Esophagus mucosa (tissue), 1 donor: ENCODE measurements at places on chromosomes 2 and 18. TPM values are rescaled to one million over a fixed set of nuclear protein-coding genes. Genes with fewer than 3 reads are reported as not detected.

PIK3C3 gene
- 23.1 TPM for total RNA-seq

DNA sequence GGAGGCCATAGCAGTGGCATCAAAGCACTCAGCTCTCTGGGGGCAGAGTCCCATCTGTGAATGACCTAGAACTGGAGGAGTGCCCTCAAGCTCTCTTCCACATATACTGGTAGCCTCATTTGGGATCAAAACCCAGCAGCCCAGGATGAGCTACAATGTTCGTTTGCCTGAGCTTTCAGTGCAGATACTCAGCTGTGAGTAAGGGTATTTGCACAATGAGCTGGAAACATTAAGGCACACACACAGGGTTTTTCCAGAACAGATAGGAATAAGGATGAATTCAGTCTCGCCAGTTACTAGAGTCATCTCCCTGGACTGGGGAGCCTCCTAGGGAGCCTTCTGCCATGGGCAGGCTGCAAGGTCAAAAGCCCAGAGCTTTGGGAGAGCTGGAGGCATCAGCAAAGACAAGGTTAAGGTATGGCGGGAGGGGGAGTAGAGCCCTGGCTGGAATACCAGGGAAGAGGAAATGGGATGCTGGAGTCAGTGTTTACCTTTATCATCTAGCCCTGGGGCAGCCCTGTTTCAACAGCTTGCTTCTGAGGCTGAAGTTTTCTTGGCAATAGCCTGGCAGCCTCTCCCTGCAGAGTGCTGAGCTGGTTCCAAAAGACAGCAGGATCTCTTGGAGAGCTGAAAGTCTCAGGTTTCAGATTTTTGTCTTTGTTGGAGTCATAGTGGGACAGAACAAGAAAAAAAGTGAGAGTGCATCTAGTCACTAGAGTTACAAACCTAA, 187.7 kb downstream of the LOXHD1 start:
- peak; percentile 26 for ATAC-seq

DNA sequence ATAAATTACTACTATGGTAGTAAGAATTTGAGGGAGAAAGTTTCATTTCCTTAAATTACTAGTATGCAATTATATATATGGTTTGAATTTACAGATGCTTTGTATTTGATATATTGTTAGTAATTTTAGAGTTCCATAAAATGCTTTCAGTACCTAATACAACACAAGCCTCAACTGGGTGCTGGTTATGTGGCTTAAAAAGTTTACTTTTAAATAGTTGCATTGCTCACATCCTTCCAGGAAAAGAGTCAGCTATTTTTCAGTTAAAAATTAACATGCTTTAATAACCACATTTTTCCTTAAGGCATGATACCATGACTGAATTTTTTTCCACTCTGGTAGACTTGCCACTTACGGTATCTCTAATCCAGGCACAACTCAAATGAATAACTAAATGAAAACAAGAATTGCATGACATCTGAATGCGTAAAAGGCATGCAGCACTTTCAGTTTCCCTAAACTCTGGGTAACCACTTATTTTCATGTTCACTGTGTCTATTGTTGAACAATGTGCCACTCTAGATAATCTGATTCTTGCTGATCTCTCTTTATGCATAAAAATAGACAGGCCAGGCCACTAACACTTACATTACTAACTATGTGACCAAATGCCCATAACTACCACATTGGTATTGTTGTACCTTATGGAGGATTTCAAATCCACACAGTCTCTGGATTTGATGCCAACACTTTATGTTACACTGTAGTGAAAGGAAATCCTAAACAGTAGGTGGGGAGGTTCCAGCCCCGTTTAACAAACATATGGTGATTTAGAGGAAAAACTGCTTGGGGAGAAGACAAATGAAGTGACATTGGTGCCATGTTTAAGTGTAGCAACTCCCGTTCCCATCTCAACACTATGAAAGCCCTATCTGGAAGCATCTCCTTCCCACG, 35.5 kb upstream of the SLC35F5 start:
- ATAC-seq: no peak

DNA sequence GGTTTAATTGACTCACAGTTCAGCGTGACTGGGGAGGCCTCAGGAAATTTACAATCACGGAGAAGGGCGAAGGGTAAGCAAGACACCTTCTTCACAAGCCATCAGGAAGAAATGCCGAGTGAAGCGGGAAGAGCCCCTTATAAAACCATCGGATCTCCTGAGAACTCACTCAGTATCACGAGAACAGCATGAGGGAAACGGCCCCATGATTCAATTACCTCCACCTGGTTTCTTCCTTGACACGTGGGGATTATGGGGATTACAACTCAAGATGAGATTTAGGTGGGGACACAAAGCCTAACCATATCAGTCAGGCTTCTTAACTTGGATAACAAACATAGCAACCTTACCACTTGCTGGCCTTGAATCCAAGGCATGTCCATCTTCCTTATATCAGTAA, 289.0 kb upstream of the STON1 start:
- no peak for ATAC-seq

DNA sequence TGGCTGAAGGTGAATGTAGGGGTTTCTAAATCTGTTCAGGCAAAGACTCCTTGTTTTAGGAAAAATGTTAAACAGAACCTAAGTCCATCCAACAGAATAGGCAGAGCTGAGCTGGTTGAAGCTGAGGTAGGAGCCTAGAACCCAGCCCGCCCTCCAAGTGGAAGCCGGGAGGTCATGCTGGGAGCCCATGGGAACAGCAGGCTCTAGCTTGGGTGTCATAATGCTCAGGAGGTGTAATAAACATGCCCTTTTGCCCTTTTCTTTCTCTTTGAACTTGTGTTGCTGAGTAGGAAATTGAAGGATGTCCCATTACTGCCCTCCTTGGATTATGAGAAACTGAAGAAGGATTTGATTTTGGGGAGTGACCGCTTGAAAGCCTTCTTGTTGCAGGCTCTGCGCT, 60.3 kb downstream of the ARMC9 start:
- ATAC-seq: no peak

CHST10 gene
- total RNA-seq: 0.88 TPM

DNA sequence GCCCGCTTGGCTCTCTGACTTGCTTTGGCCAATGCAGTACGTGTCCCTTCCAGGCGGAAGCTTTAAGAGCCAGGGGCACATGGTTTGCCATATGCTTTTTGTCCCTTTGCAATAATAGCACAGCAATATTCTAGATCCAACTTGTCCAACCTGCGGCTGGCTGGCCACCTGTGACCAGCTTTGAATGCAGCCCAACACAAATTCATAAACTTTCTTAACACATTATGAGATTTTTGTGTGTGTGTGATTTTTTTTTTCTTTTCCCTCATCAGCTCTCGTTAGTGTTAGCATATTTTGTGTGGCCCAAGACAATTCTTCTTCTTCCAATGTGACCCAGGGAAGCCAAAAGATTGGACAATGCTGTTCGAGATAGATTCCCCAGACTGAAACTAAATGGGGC, 119.3 kb upstream of the SIX3 start:
- no peak for ATAC-seq

SLC4A3 gene
- 3.0 TPM for total RNA-seq

DNA sequence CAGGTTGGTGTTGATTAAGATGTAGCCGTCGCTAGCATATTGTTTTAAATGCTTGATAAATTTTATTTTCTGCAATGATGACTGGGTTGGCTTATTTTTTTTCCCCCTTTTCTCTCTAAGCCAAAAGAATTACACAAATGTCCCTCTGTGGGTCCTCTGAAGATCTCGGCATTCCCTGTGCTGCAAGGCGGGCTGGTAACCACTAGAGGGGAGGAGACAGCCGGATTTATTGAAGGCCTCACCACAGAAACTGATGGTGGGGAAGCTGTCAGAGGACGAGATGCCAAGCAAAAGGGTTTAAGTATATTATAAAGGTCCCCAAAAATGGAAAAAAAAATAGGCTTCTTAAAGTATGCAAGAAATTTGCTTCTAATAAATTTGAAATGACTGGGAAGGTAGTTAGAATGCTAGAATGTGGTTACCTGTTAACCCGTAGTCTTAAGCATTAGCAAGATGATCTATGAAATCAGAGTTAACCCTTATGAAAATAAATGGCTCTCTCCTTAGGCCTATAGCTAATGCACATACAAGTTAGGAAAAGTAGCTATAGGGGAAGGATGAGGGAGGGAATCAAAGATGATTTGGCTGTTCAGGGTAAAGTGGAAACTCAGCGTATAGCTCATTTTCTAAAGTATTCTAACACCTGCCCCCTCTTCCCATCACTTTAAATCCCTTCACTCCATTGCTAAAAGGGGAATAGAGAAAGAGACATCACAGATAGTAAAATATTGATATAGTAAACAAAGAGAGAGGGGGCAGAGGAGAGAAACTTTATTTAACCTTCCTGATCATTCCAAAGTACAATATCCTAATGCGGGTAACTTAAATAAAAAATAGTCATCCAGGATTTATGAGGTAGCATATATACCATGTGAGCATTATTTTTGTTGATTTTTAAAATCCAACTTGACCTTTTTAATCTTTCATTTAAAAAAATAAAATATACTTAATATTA, 894.5 kb upstream of the POU3F3 start:
- ATAC-seq: no peak

SLC9A2 gene
- 0.20 TPM for total RNA-seq

DNA sequence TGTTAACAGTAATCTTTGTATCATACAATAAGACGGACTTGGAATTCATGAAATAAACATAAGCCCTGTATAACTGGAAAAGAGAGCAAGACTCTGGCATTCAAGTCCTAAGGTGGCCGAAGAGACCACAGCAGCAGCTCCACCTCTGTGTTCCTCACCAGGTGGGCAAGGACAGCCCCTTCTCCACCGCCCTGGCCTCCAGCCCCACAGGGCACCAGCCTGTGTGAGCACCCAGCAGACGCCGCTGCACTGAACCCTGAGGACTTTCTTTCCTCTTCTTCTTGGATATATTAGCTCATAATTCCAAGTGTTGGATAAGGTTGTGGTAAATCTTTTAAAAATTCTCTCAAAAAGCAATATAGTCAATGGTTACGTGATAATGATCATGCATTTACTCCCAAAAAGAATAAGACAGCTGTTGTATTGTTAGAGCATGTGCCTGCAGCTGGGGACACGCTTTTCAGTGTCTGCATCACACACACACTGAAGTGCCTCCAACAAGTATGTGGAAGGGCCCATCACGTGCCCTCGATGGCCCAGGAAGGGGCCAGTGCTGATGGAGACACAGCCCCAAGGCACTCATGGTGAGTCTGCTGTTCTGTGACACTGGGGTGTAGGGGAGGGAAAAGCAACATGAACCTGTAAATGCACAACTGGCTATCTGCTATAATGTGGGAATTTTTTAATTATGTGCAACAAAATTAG, 26.8 kb downstream of the FAM178B start:
- no peak for ATAC-seq

- no peak for ATAC-seq
Measured at GRCh38 chr2:68134554-68134953, 23.1 kb upstream of the PNO1 start.

RIT2 gene
- total RNA-seq: not detected

GRCh38 chr2:59694176-59694575, 859.3 kb downstream of the BCL11A start:
- ATAC-seq: no peak

DNA sequence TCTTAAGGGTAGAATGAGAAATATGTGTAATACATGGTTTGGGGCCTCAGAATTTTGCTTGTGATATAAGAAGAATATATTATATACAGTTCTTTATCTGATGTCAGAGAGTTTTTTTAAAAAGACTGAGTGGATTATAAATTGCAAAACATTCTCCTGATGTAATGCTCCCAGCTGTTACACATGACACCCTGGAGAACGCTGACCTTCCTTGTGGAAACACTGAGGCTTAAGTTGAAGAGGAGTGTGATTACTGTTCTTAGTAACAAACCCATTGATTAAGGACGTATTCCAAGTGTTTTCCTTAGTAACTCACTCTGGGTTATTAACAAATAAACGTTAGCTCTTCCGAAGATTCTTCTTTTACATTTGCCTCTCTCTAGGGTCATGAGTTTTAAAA, 1069.3 kb upstream of the CNTNAP5 start:
- ATAC-seq: no peak

DNA sequence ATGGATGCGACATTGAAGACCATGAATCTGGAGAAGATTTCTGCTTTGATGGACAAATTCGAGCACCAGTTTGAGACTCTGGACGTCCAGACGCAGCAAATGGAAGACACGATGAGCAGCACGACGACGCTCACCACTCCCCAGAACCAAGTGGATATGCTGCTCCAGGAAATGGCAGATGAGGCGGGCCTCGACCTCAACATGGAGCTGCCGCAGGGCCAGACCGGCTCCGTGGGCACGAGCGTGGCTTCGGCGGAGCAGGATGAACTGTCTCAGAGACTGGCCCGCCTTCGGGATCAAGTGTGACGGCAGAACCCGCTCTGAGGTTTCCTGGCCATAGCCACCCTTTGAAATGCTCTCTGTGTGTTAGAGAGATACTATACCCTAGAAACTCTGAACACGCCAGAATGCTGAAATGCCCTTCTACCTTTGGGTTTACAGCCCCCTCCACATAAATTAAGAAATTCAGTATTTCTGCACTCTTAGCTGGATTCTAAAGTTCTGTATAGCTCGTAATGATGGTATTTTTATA, 659 bp downstream of the CHMP1B start:
- peak; percentile 71 for ATAC-seq

DNA sequence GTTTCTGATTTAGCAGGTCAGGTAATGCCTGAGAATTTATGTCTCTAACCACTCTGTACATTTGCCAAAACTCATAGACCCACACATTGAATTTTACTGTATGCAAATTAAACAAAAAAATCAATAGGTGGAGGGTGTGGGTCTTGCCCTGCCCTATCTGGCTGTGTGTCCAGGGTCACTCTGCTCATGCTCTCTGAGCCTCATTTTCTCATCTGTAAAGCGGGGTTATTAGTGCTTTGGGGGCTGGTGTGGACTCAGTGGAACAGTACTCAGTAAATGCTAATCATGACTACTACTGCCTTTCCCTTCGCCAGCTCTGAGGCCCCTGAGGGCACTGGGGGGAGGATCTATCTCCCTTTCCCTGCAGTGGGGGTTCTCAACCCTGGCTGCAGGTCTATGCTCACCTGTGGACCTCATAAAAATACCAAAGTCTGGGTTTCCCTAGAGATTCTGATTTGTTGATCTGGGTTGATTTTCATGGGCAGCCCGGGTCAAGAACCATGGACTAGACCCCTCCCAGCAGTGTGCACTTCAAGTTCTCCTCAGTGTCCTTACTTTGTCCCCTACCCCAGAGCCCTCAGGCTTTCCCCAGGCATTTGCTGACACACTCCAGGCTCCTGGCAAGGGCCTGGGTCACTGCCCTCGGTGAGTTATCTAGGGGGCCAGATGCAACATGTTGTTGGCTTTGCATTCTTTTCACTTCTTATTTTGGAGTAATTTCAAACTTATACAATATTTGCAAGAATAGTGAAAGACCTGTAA, 27.5 kb downstream of the MTHFD2 start:
- ATAC-seq: no peak

DNA sequence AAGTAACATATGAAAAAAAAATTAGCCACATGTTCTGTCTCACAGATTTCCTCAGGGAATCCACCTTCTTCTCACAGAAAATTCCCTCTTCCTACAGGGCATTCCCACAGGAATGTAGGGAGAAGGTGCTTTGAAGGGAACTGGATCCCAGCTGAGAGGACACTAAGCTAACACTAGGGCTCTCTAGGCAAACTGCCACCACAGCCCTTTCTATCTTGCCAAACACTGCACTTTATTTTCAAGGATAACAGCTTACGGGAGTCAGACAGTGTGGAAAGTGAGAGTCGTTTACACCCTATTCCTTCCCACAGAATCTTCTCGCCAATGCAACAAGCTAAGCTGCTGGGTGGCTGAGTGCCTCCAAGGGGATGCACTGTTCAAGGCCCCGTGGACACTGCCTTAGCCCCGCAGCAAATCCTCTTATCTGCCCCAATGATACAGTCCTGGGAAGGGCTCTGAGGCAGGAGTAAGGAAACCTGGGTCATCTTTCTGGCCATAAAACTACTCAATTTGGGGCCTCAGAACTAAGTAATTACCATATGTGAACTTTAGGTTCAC, 76.9 kb downstream of the CCDC93 start:
- no peak for ATAC-seq

PRSS56 gene
- total RNA-seq: not detected

GRCh38 chr2:11933854-11934253, 187.4 kb downstream of the LPIN1 start:
- ATAC-seq: no peak
